ENCODE measurements at places on chromosomes 1 and 21.
A peak's percentile ranks its signal among the peaks of the same experiment; 100 is the strongest.

DNA sequence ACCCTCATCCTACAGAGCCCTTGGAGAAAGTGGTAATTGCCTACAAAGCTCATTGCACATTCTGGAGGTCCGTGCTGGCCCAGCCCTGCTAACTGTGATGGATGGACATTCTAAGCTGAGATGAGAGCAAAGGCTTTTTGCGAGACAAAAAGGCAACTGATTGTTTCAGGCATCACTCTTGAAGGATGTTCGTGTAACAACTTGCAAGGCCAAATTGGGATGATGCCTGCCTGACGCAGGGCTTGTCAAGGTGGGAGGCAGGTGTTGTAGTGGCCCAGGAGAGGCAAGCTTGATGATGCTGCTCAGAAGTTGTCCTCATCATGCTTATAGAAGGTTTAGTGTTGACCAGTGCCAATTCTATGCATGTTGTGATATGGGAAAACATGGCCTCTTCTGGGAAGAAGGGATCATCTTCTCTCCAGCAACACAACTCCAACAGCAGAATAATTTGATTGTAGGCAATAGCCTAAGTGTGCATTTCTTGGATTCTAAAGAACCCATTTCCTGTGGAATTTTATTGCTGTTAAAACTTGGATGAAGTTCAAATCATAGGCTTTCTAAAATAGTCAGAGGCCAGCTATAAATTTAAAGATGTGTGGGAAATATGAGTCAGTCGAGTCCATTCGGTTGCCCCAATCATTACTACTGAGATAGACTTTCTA lies 102.5 kb upstream of the COA6 start:
- DNase-seq = no peak

- DNase-seq = no peak
Observed at GRCh38 chr21:32529679-32530078, 55.6 kb downstream of the TCP10L start.

DNA sequence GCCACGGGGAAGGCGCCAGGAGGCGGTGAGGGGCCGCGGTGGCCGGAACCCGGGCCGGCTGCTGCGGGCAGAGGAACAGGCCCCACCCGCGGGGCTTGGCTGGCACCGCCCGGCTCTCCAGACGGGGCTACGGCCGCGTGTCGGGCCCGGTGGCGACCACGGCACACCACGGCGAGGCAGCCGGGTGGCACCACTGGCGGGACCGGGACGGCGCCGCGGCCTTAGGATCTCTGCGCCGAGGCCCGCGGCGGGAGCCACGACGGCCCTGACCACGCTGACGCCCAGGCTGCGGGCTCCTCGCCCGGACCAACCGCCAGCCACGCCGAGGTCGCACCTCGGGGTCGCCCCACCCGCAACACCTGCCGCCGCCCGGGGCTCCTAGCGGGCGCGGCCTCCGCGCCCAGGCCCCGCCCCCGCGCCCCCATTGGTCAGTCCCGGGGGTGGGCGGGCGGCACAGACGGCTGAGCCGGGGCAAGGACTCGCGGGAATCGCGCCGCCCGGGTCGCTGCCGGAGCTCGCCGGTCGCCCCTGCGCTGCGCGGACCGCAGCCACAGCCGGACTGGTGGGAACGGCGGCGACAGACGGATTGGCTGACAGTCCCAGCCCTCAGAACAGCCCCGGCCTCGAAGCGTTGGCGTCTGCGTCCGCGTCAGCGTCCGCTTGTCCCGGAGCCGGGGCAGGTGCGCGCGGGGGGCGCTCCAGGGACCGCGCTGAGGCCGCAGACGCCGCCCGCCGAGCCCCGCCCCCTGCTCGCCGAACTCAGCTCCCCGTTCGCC lies at the start of gene BMP8A:
Gene BMP8A, plus strand, starts transcription at position 491 of the 776 bp plus-strand sequence. CDS start 356 bp downstream, outside the sequence.
- DNase-seq = peak; percentile 90

GRCh38 chr21:15992171-15992570 lies 262.4 kb downstream of the USP25 start:
- DNase-seq = no peak

- no peak for DNase-seq
Observed at GRCh38 chr1:222049176-222049575, 307.3 kb upstream of the DUSP10 start.

DNA sequence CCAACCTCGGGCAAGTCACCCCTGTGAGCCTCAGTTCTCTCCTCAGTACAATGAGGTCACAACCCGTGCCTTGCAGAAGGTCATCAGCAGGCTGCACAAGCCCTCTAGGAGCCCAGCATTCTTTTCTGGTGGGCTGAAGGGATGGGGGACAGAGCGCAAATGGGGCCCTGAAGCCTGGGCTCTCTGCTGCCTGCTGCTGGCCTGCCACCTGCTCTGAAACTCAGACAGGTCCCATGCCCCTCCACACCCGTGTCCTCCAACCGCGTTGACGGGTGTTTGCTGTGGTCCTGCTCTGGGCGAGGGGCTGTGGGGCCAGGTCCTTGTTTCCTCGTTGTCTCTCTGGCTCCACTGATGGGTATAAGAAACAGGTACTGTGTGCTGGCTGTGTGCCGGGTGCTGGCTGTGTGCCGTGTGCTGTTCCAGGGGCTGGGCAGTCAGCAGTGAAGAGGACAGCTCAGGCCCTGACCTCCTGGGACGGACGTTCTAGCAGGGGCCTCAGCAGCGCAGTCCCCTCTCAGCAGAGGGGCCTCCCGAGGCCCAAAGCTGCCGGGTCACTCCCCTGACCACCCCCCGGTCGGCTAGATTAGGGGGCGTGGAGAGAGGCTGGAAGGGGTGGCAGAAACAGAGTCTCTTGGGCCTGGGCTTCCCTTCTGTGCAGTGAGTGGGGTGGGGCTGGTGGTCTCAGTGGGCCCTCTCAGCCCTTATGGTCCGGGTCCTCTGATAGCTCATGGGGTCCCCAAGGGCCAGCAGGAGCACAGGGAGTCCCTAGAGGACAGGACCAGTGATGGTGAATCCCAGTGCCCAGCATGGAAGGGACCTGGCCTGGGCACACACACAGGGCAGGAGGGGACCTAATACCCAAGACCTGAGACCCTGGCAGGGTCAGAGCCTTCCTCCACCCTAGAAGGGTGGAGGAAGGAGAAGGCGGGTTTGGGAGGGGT lies 42.1 kb downstream of the DMRTB1 start:
- no peak for DNase-seq

- DNase-seq = peak; percentile 12
Observed at GRCh38 chr1:88801575-88802208, 89.7 kb downstream of the GTF2B start.

DNA sequence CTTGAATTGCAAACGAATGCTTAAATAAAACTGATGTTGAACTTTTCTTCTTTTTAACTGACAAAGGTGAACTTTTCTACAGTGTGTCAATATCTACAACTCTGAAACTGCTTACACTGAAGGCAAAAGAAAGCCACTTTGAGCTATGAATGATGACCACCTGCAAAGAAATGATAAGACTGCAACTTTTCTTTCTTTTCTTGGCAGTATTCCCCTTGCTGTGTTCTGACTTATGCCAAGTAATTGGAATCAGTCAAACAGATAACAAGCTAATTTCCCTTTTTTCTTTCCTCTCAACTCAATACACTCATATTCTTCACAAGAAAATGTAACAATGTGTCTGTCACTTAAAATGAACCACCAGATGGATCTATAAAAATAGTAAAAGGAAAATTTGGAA lies 588.1 kb upstream of the BRINP3 start:
- no peak for DNase-seq

GRCh38 chr1:227459326-227459841 lies 104.0 kb upstream of the ZNF678 start:
- DNase-seq = no peak

Measured in B cell (primary cell).